ENCODE measurements at places on chromosomes 1 and 21. TPM values are rescaled to one million over a fixed set of nuclear protein-coding genes. Genes with fewer than 3 reads are reported as not detected.

The SAMD13 gene
- total RNA-seq = 4.6 TPM

The CNKSR1 gene
- total RNA-seq = 7.8 TPM

- no peak for DNase-seq
Measured at GRCh38 chr1:156559797-156560385, 12.5 kb downstream of the IQGAP3 start.

GRCh38 chr1:55575571-55576279 lies 360.6 kb upstream of the USP24 start:
- DNase-seq = no peak

- DNase-seq = no peak
Measured at GRCh38 chr1:2053784-2054376, 3.7 kb downstream of the PRKCZ start.

- DNase-seq = peak; percentile 27
Measured at GRCh38 chr1:232697187-232697822, 67.4 kb upstream of the SIPA1L2 start.
